ENCODE measurements at places on chromosomes 5 and 9.

- DNase-seq, result no peak
These were observed 650 bp downstream of the FRMD3 start for GRCh38 chr9:83537331-83538171.

GRCh38 chr5:67133776-67134175 lies 62.8 kb downstream of the CD180 start:
- DNase-seq, result no peak

GRCh38 chr5:58885260-58885659 lies 302.4 kb downstream of the RAB3C start:
- DNase-seq, result no peak

DNA sequence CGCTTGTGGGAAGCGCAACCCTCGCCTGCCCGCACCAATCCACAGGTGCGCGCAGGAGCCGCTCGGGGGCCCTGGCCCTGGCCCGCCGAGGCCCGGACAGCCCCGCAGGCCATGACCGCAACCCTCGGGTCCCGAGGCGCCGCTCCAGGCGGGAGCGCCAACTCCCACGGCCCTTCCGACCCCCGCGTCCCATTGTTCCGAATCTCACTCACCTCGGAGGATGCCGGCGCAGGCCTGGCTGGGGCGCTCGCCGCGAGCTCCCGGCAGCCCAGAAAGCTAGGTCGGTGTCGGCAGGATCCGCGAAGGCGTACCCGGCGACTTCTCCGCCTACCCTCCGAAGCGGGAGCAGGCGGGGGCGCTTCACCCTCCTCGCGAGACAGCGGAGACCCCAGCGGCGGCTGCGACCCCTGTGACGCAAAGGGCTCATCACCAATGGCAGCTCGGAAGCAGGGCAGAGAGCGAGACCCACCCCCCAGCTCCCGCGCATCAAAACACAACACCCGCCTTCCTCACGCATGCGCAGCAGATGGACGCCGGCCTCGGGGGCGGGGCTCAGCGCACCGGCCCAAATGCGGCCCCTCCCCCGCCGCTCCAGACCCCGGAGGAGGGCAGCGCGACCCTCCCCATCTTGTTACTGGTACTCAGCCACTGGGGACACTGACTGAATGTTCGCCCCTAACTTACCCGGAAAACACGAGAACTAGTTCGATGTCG lies 1.4 kb upstream of the SMIM27 start:
- DNase-seq, result peak; percentile 87

- no peak for DNase-seq
These were observed 131.8 kb downstream of the LURAP1L start for GRCh38 chr9:12906646-12907045.

DNA sequence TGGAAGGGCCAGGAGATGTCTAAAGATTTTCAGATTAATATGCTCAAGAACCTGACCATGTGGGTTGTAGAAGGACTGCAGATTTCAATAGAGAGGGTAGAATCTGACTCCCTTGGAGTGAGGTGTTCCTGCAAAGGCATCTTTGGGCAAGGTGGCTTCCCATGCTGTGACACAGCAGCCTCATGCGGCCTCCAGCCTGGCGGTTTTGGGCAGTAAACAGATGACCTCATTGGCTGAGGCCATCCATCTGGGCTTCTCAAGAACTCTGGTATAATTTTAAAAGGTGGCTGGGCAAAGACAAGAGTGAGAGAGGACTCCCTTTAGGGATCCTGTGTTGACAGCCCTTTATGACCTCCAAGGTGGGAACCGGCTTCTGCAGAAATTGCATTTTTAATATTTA lies 90.3 kb upstream of the ERCC6L2 start:
- DNase-seq, result no peak

- DNase-seq, result no peak
These were observed 6.2 kb downstream of the ADAMTS2 start for GRCh38 chr5:179339081-179339480.

DNA sequence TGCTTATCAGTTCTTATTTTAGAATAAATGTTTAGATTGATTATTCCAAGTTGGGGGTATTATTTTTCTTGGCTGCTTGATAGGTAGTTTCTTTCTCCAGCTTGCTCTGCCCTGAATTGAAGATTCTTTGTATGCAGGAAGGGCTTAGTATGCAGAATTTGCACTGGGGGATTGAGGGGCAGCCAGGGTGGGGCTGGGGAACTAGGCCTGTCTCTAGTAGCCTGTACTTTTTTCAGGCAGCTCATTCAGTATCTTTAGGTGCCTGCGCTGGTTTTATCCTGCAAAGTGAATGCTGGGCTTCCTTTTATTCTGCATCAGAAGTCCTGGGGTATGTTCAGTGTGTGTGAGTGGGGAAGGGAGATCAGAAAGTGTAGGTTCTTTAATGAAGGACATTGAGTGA lies 228.3 kb upstream of the ELL2 start:
- DNase-seq, result no peak

- DNase-seq, result no peak
These were observed 9.7 kb upstream of the PDCD1LG2 start for GRCh38 chr9:5500441-5501235.

Data from activated CD4-positive, alpha-beta T cell treated with anti-CD3 and anti-CD28 coated beads, Interleukin-2, amount 50 U/mL, for 24 hours (primary cell).